ENCODE measurements at places on chromosomes 16 and 17.

DNA sequence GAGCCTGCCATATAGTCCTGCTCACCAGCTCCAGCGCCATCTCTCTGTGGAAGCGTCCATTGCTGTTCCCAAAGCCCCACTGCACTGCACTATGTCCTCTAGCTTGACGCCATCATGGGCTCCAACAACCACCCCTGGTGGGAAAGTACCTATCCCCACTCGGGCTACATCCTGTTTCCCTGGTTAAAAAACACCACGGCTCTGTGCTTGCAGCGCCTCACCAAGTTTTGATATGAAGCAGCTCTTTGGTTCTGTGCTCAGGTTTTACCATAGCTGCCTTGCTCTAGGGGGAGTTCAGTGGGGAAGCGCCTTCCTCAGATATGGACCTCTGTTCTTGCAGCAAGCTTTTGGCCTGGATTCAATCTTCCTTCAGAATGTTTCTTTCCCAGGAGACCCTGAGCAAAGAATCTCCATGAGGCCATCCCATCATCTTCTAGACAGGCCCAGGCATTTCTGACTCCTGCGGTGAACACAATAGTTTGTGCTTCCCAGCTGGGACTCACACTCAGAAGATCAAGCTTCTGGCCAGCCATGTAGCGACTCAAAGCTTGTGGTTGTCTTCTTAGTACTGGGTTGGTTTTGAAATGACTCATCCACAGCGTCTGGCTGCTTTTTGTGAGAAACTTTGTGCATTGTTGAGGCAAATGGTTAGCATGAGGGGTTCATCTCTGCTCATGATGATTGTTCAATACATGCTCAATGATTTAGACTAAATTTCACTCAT lies 39.5 kb downstream of the DYNLRB2 start:
- DNase-seq = peak; percentile 81

- DNase-seq = no peak
Measured at GRCh38 chr17:48515925-48516900, 14.6 kb downstream of the HOXB1 start.

DNA sequence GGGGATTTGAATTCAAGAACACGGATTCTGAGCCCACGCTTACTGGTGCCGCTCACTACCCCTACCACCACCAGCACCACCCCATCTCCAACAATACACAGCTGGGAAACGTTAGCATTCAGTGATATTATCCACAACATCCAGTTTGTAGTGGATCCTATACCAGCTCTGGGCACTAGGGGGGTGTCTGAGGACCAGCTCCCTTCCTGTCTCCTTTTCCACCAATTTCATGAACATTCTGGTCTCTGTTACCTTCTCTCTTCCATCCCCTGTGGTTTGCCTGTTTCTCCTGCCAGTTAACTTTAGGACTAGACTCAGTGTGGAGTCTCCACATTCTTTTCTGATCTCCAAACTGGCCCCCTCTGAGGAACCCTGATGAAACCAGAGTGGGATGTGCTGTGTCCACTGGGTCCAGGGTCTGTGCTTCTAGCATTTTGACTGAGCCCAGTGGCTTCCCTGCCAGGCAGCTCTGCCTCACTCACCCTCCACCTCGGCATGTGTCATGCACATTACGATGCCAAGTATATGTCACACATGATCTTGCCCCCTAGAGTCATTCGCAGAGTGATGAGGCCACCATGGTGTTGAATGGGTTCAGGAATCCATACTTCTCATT lies 187.0 kb upstream of the CDH13 start:
- DNase-seq = no peak

DNA sequence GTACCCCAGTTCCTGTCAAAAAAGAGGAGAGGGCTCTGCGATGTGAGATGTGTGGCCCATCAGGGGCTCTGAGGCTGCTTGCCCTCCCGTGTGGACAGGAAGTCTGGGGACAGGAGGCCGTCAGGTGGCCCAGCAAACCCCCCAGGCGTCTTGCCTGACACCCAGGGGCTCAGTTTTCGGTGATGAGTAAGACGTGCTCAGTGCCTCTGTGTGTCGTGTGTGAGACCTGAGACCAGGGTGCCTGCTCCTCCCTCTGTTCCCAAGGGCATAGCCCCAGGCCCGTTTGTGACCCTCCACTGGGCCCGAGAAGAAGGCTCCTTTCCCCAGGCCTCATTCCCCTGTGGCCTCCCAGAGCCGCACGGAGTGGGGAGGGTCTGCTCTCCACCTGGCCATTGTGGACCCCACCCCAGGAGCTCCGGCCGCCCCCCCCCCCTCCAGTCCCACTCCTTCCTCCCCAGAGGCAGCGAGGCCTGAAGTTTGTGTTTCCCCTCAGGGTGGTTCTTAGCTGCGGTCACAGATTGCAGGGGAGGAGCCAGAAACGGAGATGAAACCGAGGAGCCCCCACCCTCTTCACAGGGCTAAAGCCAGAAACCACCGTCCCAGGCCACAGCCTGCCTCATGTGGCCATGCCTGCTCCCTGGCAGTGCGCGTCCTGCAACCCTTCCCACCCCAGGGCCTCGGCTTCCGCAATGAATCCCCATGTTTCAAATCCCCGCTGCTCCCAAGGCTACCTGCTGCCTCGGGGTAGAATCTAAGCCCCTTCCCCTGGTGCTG lies 4.9 kb upstream of the ACTG1 start:
- DNase-seq = no peak

DNA sequence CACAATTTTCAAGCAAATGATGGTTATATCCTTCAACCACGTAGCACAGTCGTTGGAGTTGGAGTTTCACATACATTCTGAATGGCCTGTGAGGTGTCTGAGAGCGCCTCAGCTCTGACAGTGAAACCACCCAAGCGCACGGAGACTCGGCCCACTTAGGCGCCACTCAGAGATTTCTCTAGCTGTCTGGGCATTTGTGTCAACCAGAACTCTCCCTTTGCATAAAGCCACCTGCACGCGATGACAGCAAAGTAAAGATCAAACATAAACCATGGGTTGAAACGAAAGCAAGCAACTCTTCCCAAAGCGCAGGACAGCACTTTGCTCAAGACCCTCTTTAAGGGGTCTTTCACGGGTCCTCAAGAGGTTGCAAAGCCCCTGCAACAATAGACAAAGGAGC lies 533 bp downstream of the SLC6A4 start:
- DNase-seq = peak; percentile 10

- DNase-seq = no peak
Measured at GRCh38 chr17:4342535-4342934, 23.9 kb downstream of the UBE2G1 start.

DNA sequence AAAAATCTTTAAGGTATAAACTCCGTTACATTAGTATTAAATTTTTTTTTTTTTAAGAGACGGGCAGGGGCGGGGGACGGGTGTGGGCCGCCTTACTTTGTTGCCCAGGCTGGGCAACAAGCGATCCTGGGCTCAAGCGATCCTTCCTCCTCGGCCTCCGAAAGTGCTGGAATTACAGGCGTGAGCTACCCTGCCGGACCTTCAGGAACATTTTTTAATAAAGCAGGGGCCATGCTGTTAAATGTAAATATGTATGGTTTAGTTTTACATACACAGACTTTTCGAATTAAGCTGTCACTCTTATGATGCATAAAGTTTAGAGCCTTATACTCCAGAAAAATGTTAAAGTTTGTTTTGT lies 2.4 kb downstream of the PPM1D start:
- DNase-seq = no peak

GRCh38 chr16:49793244-49793643 lies 62.7 kb downstream of the ZNF423 start:
- DNase-seq = no peak

GRCh38 chr16:76197900-76198299 lies 79.3 kb upstream of the CNTNAP4 start:
- DNase-seq = no peak

DNA sequence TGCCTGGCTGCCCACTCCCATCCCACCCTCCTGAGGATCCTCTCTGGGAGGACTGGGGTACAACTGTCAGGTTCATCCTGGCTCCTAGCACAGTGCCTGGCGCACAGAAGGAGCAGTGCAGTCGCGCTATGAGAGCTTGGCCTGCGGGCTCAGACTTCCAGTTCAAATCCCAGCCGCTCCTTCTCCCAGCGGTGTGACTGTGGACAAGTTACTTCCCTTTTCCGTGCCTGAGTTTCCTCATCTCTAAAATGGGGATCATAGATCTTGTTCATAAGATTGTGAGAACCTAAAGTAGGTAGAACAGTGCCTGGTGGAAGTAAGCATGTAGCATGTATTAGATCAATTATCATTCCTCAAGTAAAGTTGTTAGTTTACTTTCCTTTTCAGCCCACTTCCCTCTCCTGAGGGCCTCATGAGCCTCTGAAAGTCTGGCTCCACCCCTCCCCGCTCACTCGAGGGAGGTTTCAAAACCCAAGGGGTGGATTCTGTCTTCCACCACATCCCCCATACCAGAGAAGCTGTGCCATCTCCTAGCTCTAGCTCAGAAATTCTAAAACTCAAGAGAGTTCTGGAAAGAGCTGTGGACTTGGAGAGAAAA lies 19.9 kb upstream of the COL1A1 start:
- DNase-seq = no peak

GRCh38 chr17:7588553-7589203 lies 1.2 kb downstream of the SOX15 start:
- no peak for DNase-seq

DNA sequence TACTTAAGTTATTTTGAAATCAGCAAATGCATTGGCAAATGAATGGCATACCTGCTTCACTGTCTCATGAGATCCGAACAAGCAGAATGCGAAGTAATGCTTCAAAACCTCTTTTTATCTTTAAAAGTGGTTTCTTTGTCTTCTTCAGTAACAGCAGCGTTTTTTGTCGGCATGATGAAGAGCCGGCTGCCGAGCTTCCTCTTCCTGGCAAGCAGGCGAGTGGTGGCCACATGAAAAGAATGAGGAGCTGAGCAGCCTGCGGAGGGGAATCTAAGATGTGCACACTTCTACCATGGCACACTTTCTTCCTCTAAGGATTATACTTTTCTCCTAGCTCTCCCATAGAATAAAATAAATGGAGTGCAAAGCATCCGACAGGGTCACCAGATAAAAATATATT lies 42.4 kb upstream of the AKTIP start:
- no peak for DNase-seq

DNA sequence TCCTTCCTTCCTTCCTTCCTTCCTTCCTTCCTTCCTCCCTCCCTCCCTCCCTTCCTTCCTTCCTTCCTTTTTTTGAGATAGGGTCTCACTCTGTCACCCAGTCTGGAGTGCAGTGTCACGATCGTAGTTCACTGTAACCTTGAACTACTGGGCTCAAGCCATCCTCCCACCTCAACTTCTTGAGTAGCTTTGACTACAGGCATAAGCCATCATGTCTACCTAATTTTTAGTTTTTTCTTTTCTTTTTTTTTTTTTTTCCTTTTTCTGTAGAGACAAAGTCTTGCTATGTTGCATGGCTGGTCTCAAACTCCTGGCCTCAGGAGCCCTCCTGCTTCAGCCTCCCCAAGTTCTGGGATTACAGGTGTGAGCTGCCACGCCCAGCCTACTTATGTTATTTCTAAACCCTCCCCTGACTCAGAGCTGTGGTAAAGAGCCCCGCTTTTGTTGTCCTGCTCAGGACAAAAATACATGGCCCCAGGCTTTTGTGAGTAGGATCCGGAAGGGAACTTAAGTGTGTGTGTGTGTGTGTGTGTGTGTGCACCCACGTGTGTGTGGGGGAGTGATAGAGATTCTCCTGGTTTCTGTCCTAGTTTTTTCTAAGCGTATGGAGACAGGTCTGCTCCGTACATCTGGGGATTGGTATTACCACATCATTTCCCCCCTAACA lies 67.1 kb downstream of the PRKCB start:
- DNase-seq = no peak
